ENCODE measurements at places on chromosomes 5 and 9. TPM values are rescaled to one million over a fixed set of nuclear protein-coding genes. Genes with fewer than 3 reads are reported as not detected.

GRCh38 chr9:133371261-133371711, 4.6 kb downstream of the SURF4 start:
- H3K27me3 ChIP-seq = no peaks in the 10 kb centered on the region
- no peaks in the 10 kb centered on the region for H3K36me3 ChIP-seq
- no peak overlapping the region for H3K4me3 ChIP-seq
- no peak for DNase-seq

DNA sequence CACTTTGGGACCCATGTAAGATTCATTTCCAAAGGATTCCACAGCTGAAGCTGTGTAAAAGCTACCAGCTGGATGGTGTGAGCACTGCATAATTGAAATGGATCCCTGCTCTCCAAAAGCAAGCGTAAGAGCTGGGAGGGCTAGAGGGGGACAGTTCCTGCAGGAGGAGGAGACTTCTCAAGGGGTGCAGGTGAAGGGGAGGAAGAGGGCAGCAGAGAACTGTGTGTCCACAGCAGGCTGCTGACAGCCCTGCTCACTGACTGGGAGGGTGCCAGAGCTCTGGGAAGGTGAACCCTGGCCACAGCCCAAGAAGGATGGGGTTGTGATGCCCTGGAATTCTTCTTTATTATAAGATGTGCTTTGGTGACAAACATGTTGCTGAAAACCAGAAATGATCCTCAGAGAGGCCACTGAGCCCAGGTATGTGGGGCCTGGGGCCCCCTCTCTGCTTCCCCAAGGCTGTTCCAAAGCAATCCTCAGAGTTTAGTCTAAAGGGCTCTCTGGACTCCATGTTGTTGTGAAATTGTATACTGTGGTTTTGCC, 112.8 kb upstream of the SLC25A48 start:
- no peak overlapping the region for H3K4me3 ChIP-seq
- DNase-seq = no peak
- no peak overlapping the region for H3K27ac ChIP-seq
- no peaks in the 10 kb centered on the region for H3K27me3 ChIP-seq

The SHOC1 gene
- total RNA-seq = not detected

DNA sequence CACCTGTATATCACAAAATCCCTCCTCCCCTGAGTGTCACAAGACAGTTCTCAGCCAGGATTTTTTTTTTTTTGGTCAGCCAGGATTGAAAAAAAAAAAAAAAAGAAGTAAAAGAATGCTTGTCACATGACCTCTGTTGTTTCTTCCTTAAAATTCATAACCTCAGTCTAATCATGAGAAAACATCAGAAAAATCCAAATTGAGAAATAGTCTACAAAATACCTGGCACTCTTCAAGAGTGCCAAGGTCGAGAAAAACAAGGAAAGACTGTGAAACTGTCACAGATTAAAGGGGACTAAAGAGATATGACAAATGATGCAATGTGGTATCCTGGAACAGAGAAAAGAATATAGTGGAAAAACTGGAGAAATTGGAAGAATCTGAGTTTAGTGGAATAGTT, 58.5 kb upstream of the SUB1 start:
- no peaks in the 10 kb centered on the region for H3K4me1 ChIP-seq
- no peaks in the 10 kb centered on the region for H3K36me3 ChIP-seq
- H3K4me3 ChIP-seq = no peak overlapping the region
- no peaks in the 10 kb centered on the region for H3K27me3 ChIP-seq
- no peak overlapping the region for H3K27ac ChIP-seq

DNA sequence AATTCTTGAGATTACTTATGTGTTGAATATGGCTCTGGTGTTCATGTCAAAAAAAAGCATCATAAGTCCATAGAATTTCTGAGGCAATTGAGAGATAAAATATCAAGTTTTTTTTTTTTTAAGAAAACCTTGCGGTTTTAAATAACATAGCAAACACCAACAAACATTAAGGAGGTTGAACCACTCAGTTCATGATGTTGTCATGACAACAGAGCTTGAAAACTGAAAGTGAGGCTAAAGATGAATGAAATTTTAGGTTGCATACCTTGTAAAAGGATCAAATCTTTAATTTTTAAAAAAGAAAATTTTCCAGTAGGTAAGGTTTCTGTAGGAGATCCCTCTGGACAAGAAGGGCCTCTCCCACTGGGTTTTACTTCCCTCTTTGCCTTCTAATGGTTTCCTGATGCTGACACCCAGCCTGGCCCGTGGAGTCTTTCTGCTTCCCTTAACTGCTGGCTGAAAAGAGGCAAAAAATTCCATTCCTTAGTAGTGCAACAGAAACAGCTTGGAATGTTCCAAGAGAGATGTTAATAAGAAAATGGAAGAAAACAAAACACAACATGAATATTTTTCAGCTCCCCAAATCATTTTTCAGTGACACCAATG, 60.0 kb upstream of the FER start:
- no peak overlapping the region for H3K4me3 ChIP-seq
- no peak overlapping the region for H3K27ac ChIP-seq
- no peaks in the 10 kb centered on the region for H3K36me3 ChIP-seq
- H3K27me3 ChIP-seq = no peaks in the 10 kb centered on the region

DNA sequence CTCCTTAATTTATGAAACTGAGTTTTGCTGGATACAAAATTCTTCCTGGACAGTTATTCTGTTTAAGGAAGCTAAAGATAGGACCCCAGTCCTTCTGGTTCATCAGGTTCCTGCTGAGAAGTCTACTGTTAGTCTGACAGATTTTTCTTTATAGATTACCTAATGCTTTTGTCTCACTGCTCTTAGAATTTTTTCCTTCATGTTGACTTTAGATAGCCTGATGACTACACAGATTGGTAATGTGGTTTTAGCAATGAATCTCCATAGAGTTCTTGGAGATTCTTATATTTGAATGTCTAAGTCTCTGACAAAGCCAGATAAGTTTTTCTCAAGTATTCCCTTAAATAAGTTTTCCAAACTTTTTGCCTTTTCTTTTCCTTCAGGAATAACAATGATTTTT, 419.7 kb downstream of the CDH10 start:
- H3K27me3 ChIP-seq = no peaks in the 10 kb centered on the region
- no peaks in the 10 kb centered on the region for H3K4me1 ChIP-seq
- H3K27ac ChIP-seq = no peak overlapping the region
- H3K36me3 ChIP-seq = no peaks in the 10 kb centered on the region
- no peak for DNase-seq

- no peak overlapping the region for H3K4me3 ChIP-seq
- H3K4me1 ChIP-seq = no peaks in the 10 kb centered on the region
- no peaks in the 10 kb centered on the region for H3K36me3 ChIP-seq
Observed at GRCh38 chr9:4305065-4305985, 5.5 kb upstream of the GLIS3 start.

DNA sequence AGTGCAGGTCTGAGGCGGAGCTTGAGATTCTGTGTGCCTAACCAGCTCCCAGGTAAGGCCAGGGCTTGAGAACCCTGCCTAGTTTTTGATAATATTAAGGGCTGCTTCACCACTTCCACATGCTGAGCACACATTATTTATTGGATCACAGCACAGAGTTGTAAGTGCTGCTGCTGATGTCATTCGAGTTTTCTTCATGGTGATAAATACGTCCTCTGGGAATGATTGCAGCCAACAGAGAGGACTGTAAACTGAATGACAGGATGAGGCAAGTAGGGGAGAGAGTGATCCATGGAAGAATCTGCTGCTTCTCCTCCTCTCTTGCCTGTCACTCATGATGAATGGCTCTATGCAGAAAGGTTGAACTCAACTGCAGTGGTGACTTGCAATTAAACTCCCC, 77.9 kb upstream of the VPS13A start:
- H3K27me3 ChIP-seq = no peaks in the 10 kb centered on the region
- no peaks in the 10 kb centered on the region for H3K36me3 ChIP-seq
- H3K4me3 ChIP-seq = no peak overlapping the region
- no peaks in the 10 kb centered on the region for H3K4me1 ChIP-seq

DNA sequence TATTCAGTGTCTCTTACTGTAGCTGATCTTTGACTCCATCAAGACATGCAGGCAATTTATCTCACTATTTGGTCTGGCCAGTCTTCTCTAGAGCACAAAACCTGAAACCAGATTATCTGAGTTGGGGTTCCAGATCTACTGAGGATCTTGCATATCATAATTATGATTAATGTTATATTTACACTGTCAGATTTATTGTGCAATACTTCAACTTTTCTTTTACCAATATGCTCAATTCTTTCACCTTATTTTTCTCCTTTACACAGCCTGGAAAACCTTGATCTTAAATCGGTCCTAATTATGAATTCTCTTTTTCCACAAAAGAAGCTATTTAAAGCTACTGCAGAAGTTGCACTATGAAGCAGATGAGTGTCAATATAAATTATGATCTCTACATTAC, 140.1 kb downstream of the ST8SIA4 start:
- no peaks in the 10 kb centered on the region for H3K27me3 ChIP-seq
- no peaks in the 10 kb centered on the region for H3K4me1 ChIP-seq
- H3K4me3 ChIP-seq = no peak overlapping the region
- no peak overlapping the region for H3K27ac ChIP-seq
- no peak for DNase-seq
- H3K36me3 ChIP-seq = no peaks in the 10 kb centered on the region

DNA sequence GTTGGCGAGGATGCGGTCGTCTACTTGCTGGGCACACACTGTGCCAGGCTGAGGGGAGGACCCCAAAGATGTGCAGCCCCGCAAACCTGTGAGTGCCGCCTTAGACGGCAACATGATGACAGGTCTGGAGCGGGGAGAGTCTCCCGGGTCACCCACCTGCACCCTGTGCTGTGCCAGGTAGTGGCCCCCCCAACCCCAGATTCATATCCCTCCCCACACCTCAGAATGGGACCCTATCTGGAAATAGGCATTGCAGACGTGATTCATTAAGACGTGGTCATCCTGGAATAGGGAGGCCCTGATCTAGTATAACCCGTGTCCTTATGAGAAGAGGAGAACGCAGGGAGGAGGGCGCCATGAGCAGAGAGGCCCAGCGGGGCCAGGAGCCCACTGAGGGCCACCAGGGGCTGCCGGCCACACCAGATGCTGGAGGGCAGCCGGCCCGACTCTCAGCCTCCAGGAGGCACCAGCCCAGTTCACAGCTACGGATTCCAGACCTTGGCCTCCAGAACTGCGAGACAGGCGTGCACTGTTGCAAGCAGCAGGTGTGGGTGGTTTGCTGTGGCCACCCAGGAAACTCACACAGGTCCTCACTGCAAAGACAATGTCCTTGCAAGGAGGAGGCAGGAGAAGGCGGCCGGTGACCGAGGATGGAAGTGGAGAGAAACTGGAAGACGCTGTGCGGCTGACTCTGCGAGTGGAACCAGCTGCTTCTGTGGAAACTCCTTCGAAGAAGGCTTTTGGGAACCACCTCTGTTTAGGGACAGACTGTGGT, 131.9 kb upstream of the LPCAT1 start:
- H3K4me1 ChIP-seq = no peaks in the 10 kb centered on the region
- no peak for DNase-seq
- H3K4me3 ChIP-seq = no peak overlapping the region
- no peaks in the 10 kb centered on the region for H3K36me3 ChIP-seq

The ITGA1 gene
- total RNA-seq = 47.4 TPM

The PRDM9 gene
- total RNA-seq = not detected

DNA sequence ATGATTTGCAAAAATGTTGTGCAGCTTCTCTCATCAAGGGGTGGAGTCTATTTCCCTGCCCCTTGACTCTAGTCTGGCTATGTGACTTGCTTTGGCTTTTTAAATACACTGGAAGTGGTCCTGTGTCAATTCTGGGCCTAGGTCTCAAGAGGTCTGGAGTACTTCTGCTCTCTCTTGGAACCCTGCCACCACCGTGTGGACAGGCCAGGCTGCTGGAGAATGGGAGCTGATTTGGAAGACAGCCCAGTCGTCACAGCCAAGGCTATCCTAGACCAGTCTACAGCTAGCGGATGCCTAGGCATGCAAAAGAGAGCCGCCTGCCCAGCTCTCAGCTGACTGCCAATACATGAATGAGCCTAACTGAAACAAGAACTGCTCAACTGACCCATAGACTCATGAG, 56.7 kb upstream of the CLINT1 start:
- H3K4me3 ChIP-seq = no peak overlapping the region
- no peaks in the 10 kb centered on the region for H3K4me1 ChIP-seq
- no peak overlapping the region for H3K27ac ChIP-seq
- H3K27me3 ChIP-seq = no peaks in the 10 kb centered on the region

- no peaks in the 10 kb centered on the region for H3K27me3 ChIP-seq
- no peaks in the 10 kb centered on the region for H3K4me1 ChIP-seq
- DNase-seq = peak; percentile 33
- peak overlapping the region; percentile 82 for H3K27ac ChIP-seq
- H3K36me3 ChIP-seq = no peaks in the 10 kb centered on the region
- H3K4me3 ChIP-seq = peak overlapping the region; percentile 91
Observed at GRCh38 chr5:78295035-78295961, 800 bp upstream of the AP3B1 start.

DNA sequence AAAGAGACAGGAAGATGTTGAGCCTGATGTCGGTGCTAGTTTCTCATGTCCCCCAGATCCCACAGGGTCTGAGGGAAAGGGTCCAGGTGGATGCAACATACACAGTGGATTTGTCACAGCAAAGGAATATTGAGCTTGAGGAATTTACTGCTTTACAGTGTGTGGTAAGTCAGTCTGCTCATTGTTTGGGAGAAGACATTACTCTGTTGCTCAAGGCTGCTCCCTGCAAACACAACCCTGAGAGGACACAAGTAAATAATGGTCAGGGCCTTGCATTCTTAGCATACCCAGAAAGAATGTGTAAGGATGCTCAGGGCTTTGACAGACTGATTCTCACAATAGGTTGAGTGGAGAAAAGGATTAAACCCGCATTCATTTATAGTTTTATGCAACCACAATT, 7.3 kb upstream of the MAN2A1 start:
- DNase-seq = no peak
- H3K36me3 ChIP-seq = no peaks in the 10 kb centered on the region
- no peaks in the 10 kb centered on the region for H3K4me1 ChIP-seq

Data from uterus (tissue), 4 donors.